Stimulated activated CD4-positive, alpha-beta T cell treated with anti-CD3 and anti-CD28 coated beads, TNF-alpha, amount 100 ng/mL, for 24 hours (primary cell): ENCODE measurements at places on chromosomes 3 and 15.

GRCh38 chr3:172174513-172175253 is 135.3 kb downstream of the FNDC3B start:
- no peak for DNase-seq

DNA sequence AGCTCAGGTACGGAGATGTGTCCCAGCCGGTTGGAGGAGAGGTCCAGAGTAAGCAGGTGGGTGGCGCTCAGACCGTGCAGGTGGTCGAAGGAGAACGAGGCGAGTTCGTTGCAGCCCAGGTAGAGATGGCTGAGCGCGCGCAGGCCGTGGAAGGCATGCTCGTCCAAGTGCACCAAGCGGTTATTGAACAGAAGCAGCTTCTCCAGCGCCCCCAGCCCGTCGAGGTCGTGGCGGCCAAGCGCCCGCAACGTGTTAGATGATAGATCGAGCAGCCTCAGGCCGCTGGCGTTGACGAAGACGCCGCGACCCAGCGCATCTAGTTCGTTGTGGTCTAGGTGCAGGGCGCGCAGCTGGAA is 648 bp downstream of the AMIGO3 start:
- no peak for DNase-seq

- DNase-seq: no peak
These were observed 438 bp downstream of the SHOX2 start for GRCh38 chr3:158105710-158106253.

GRCh38 chr3:32399030-32399620 is 7.5 kb downstream of the CMTM7 start:
- no peak for DNase-seq

- DNase-seq: no peak
These were observed 30.0 kb downstream of the MRAS start for GRCh38 chr3:138378331-138378730.
